DMS 273 treated with DMSO at 0.1 percent for 48 hours (cell line): ENCODE measurements at places on chromosomes 1 and 21.

DNA sequence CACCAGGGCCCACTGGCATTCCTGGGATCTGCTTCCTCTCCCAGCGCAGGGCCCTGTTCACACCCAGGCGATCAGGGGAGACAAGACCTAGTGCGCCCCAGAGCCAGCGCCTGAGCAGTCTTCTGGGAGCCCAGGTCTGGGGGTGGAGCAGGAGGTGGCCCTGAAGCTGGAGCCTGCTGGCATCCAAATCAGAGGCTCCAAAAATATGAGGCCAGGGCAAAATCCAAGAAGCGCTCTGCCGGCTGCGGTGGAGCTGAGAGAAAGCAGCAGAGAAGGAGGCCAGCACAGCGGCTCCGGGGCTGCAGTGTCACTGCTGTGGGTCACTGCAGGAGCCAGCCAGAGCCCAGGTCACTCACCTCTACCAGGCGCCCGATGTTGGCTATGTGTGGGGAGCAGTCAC, 32.7 kb downstream of the SLC66A1 start:
- DNase-seq: no peak

- peak; percentile 49 for DNase-seq
Observed at GRCh38 chr1:73813716-73814115, 384.3 kb downstream of the LRRIQ3 start.

- no peak for DNase-seq
Observed at GRCh38 chr1:77847621-77848080, 40.8 kb upstream of the NEXN start.

GRCh38 chr1:33257207-33257771, 997 bp downstream of the ZNF362 start:
- DNase-seq: no peak

GRCh38 chr1:85195703-85196102, 5.1 kb downstream of the SYDE2 start:
- DNase-seq: no peak

GRCh38 chr1:110136911-110137310, 13.4 kb upstream of the SLC6A17 start:
- peak; percentile 52 for DNase-seq

GRCh38 chr1:18994381-18994780, 37.9 kb upstream of the IFFO2 start:
- no peak for DNase-seq

DNA sequence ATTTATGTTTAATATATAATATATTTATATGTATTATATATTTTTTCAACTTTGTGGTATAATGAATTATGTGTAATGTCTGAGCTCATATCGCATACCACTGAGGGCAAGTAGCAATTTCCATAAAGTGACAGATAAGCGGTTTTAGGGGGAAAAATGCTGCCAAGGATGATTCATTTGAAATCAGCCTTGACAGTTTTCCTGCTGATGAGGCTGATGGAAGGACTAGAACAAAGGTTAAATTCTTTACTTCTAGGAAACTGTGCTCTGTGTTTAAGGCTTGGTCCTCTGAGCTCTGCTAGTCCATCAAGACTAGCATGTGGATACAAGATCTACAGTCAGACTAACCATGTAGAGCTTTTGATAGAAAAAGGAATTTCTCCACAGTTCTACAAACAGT, 19.3 kb upstream of the DDAH1 start:
- DNase-seq: no peak

- DNase-seq: no peak
Observed at GRCh38 chr1:53182716-53183094, 13.9 kb upstream of the CPT2 start.

- DNase-seq: no peak
Observed at GRCh38 chr1:63569640-63570316, 23.4 kb upstream of the PGM1 start.

- no peak for DNase-seq
Observed at GRCh38 chr1:40989066-40989465, 9.6 kb downstream of the CTPS1 start.

DNA sequence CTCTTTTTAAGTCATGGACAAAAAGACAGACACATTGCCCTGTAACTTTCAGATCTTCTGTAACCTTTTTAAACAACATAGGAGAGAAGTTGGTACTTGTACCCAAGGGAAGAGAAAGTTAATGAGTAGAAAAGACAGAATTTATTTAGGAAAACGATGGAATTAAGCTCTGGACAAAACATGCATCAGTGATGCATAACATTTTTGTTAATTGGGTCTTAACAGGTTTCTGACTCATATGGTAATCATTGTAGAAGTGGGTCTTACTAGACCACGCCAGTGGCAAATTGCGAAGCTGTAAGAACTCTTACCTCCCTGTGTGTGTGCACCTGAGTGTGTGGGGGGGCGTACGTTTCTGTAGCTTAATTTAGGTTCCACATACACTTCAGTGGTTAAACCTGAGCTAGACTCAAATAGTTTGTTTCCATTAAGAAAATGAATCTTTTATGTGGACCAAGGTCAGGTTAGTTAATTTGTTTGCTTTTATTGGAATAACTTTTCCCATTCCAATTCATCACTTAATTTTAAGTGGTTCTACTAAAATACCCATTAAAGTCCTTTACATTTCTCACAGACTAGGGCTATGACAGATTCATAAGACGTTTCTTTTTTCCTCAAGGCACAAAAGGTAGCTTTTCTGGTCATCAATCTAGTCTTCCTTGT, 48.1 kb downstream of the NFIA start:
- DNase-seq: no peak

DNA sequence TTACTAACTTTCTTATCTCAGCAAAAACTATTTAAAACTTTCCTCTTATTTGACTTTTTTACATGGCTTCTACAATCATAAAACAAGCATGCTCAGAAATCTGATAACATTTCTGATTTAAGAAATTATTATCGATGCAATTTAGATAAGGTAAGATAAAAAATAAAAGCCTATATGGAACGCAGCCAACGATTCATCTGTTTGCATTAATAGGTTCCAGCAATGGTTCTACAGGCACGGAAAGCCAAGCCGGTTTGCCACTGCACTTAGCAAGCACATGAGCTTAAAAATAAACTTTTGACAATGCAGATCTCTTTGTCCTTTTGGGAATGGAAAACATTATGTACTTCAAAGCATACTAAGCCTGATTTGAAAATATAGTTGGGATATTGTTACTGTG, 77.5 kb upstream of the KCNK2 start:
- no peak for DNase-seq

GRCh38 chr1:208437401-208437800, 193.2 kb upstream of the PLXNA2 start:
- DNase-seq: no peak

DNA sequence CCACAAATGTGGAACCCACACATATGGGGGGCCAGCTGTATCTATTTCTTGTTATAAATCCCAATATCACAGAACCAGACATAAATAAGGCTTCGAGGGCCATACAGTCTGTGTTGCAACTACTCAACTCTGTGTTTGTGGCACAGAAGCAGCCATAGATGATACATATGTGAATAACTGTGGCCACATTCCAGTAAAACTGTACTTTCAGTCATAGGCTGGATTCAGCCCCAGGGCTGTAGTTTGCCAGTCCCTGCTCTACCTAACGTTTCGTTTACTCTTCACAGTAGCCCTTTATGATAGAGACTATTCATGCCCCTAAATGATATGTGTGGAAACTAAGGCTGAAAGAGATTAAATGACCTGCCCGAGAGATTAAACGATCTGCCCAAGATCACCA, 48.7 kb downstream of the FHAD1 start:
- DNase-seq: no peak

DNA sequence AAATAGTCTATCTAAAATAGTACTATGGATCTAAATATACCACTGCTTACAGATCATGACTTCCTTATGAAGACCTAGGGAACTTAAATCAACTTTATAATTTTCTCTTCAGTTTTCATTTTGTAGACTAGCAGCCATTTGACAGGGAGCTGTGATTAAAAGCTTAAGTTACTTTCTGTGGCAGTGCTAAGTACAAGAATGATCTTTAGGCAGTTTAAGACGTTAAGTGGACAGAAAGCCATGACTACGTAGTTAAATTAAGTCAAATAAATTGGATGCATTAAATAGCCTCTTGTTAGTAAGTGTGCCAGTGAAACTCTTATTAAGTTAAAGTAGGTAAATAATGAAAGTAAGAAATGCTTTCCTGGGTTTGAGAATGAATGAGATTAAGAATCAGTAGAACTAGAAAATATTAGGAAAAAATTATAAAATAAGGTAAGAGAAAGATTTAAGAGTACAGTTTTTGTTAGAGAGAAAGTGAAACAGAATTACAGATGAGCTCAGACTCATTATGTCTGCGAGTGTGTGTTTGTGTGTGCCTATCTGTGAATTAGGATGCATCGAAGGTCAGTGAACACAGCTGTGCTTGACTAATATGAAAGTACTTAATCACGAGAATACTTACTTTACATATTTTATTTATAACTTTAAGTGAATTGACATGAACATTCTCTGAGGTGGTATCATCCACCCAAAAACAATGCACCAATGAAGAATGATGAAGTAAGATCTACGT, 336.9 kb downstream of the KCNT2 start:
- no peak for DNase-seq

DNA sequence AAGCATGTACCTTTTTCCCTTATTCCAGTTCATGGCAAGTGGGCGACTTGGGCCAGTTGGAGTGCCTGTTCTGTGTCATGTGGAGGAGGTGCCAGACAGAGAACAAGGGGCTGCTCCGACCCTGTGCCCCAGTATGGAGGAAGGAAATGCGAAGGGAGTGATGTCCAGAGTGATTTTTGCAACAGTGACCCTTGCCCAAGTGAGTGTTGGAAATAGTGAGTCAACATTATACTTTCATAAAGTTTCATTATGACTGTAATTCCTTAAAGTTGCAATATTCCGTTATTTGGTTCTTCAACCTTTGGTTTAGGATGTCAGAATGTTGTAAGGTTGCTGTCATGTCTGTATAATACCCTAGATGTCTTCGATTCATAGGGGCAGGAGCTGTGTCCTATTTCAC, 230.5 kb downstream of the TPR start:
- no peak for DNase-seq

DNA sequence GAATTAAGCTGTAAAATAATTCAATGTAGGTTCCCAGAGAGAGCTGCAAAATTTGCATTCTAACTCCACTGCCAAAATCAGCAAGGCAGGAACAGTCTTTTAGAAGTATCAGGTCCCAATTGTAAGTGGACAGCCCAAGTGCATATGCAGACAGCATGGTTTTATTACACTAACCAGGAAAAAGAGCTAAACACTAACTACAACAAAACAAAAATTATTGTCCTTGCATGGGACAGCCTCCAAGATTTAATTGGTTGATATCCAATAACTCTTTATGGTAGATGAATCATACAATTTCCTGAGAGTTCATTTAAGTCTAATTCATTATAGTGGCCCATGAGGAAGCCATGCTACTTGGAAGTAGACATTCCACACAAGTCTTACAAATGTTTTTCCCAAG, 154.3 kb upstream of the ZNF648 start:
- no peak for DNase-seq

DNA sequence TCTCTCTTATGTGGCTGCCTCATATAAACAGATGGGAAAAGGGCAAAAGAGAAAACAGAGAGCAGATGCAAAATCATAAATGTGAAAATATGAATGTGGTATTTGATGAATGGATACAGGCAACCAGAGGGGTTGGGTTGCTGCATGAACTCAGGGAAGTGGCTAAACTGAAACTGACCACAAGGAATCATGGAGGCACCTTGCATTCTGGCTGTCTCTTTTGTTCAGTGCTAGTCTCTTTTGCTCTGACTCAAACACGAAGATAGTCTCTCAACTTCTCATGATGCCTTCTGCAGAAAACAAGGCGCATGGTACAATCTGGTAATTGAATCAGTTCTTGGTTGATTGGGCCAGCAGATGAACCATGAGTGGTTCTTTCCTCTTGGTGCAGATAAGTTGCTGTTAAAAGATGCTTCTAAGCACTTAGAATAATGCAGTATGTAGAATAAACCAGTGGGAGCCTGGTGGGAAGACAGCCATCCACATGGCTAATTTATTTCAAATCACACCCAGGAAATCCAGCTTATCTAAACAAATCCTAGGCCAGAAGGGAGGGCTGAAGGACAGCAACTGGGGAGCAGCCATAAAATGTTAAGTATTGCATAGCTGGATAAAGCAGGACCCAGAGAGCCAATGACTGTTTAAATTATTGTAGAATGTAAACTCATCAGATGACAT, 64.2 kb downstream of the HLX start:
- no peak for DNase-seq

DNA sequence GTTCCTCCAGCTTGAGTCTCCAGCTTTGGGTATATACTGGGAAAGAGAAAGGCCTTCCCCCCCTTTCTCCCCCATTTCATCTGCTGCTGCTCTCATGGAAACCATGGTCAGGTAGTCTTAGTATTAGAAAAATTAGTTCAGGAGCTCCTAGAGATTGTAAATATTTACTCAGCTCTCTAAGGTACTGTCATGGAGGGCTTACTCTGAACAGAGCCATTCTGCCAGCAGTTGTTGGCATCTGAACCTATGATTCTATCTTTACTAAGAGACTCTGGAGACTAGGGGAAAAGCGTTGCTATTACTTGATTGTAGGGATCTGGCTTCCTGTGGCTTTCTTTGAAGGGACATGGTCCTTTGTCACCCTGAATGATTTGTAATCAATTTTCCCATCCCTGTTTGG, 6.1 kb downstream of the INTS3 start:
- no peak for DNase-seq

GRCh38 chr1:5456090-5456811, 536.0 kb downstream of the NPHP4 start:
- no peak for DNase-seq

DNA sequence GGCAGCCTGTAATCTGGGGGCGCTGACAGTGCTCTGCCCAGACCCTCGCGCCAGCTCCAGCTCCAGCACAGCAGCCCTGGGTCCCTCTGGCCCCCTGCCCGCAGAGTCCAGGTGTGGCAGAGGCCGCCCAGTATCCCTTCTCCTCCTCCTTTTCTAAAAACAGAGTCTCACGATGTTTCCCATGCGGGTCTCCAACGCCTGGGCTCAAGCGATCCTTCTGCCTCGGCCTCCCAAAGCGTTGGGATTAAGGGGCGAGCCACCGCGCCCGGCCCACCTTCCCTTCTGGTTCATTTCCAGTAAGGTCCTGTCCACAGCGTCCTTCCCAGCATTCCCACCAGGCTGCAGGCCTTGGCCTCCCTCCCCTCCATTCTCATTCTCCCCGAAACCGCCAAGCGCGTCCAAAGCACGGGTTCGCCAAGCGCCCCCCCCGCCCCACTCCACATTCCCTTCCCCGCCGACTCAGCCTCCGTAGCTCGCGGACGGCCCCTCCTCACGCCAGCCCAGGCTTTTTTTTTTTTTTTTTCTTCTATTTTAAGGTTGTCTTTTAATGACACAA, 2.0 kb upstream of the PCBP3 start:
- no peak for DNase-seq

DNA sequence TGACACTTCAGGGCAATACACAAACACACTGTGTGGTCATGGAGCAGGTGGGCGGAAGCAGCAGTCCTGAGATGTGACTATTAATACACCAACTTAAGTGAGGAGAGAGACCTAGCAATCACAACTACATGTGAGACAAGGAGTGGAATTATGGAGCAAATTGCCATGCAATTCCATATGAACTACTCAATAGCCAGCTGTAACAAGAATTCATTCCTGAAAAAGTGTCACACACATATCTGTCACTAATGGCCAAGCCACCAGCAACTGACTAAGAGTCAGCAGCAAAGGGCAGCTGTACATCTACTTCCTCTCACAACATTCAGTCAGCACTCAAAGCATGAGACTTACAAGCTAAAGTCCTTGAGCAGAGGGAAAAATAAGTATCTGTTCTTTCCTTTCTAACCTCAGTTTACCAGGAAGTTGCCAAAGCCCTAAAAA, 46.2 kb downstream of the GPR3 start:
- no peak for DNase-seq

- DNase-seq: no peak
Observed at GRCh38 chr1:217861658-217862057, 230.5 kb downstream of the SPATA17 start.
